Naive B cell (primary cell): ENCODE measurements at places on chromosomes 6 and 20.

- no peaks in the 10 kb centered on the region for H3K36me3 ChIP-seq
- DNase-seq: no peak
- H3K4me3 ChIP-seq: no peak overlapping the region
- peaks cover 39% of the 10 kb centered on the region for H3K27me3 ChIP-seq
- no peak overlapping the region for H3K27ac ChIP-seq
Measured at GRCh38 chr20:59269411-59270025, 30.9 kb upstream of the EDN3 start.

GRCh38 chr20:57468523-57469417, 56.2 kb downstream of the CTCFL start:
- no peaks in the 10 kb centered on the region for H3K36me3 ChIP-seq
- no peak for DNase-seq
- H3K4me1 ChIP-seq: peaks cover 55% of the 10 kb centered on the region
- no peak overlapping the region for H3K4me3 ChIP-seq
- H3K27me3 ChIP-seq: peaks cover 4% of the 10 kb centered on the region

GRCh38 chr6:38797391-38797790, 82.3 kb downstream of the DNAH8 start:
- peaks cover 46% of the 10 kb centered on the region for H3K27me3 ChIP-seq
- no peak overlapping the region for H3K27ac ChIP-seq
- H3K36me3 ChIP-seq: peaks cover 7% of the 10 kb centered on the region

GRCh38 chr6:89286516-89286915, 28.6 kb downstream of the GABRR2 start:
- H3K4me1 ChIP-seq: no peaks in the 10 kb centered on the region
- H3K36me3 ChIP-seq: no peaks in the 10 kb centered on the region
- no peak overlapping the region for H3K4me3 ChIP-seq
- H3K27ac ChIP-seq: no peak overlapping the region

DNA sequence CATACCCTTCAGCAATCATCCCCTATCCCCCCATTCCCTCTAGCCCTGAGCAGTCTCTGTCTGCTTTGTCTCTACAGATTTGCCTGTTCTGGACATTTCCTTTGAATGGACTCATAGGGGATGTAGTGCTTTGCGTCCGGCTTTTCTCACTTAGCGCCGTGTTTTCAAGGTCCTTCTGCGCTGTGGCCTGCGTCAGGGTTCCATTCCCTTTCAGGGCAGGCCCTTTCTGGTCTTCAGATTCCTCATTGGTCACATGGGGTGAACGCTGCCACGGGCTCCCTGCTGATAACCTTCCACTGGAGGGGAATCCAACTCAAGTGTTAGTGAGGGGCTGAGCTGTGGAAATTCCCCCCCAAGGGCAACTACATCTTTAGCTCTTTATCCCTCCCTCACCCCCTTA, 36.4 kb upstream of the APCDD1L start:
- no peak overlapping the region for H3K27ac ChIP-seq
- peaks cover 83% of the 10 kb centered on the region for H3K27me3 ChIP-seq
- H3K4me3 ChIP-seq: no peak overlapping the region
- H3K4me1 ChIP-seq: no peaks in the 10 kb centered on the region

DNA sequence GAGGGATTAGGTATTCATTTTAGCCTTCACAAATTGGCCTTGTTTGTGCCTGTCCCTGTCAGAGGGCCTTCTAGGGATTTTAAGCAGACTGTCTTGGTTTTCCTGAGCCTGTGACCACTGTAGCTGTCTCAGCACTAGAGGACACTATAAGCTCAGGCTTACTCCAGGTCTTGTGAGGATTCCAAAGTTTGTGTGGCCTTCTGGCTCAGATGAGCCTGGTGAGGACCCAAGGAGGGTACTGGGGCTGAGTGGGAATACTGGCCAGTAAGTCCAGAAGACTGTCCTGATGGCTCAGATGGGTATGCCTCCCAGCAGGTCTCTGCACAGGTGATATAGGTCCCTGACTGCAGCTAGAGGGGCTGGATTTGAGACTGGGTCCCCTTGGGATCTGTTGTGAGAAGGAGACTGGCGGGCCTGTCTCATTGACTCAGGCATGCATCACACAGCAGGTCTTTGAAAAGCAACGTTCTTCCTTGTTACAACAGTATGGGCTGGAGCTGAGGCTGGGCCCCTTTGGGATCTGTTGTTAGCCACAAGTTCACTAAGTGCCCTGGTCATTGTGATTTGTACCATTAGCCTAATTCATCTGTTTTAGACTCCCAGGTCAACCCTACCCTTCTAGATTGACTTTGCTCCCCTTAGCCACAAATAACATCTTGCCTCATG, 26.3 kb upstream of the TFB1M start:
- no peak for DNase-seq
- H3K4me1 ChIP-seq: peaks cover 40% of the 10 kb centered on the region
- H3K27ac ChIP-seq: no peak overlapping the region
- no peaks in the 10 kb centered on the region for H3K27me3 ChIP-seq
- peaks cover 4% of the 10 kb centered on the region for H3K36me3 ChIP-seq

DNA sequence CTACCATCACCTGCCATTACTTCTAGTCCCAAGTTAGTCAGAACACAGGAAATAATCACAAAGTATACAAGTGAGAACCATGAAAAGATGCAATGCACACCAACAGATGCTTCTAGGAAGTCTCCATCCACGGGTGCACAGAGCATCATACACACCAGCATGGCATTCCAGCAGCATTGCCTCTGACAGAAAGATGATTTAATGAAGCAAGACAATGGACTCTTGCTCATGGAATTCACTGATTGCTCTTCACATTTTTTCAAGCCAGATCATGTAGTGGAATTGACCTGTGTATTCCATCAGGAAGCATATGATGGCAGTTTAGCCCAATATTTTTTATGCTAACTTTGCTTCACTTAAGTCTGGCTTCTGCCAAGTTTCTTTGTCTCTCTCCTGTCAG, 406.3 kb upstream of the RGS17 start:
- H3K4me1 ChIP-seq: no peaks in the 10 kb centered on the region
- no peak overlapping the region for H3K27ac ChIP-seq
- H3K27me3 ChIP-seq: no peaks in the 10 kb centered on the region
- no peaks in the 10 kb centered on the region for H3K36me3 ChIP-seq

DNA sequence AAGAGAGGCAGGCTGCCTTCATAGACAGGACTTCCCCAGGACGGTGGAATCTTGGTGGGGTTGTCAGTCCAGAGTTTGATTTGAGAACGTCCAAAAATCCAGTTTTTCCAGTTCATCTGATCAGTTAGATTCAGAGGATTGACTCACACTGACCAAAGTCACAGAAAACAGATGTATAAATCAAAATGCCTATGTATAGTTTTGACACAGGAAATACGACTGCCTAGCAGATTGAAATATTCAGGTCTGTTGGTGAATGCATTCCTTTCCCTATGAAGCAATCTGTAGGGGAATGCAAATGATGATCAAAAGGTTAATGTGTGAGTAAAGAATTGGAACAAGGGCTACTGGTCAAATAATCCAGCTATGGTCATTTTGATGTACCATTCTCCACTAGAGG, 29.7 kb upstream of the GFOD1 start:
- DNase-seq: no peak
- H3K27ac ChIP-seq: no peak overlapping the region
- no peaks in the 10 kb centered on the region for H3K27me3 ChIP-seq
- no peak overlapping the region for H3K4me3 ChIP-seq

DNA sequence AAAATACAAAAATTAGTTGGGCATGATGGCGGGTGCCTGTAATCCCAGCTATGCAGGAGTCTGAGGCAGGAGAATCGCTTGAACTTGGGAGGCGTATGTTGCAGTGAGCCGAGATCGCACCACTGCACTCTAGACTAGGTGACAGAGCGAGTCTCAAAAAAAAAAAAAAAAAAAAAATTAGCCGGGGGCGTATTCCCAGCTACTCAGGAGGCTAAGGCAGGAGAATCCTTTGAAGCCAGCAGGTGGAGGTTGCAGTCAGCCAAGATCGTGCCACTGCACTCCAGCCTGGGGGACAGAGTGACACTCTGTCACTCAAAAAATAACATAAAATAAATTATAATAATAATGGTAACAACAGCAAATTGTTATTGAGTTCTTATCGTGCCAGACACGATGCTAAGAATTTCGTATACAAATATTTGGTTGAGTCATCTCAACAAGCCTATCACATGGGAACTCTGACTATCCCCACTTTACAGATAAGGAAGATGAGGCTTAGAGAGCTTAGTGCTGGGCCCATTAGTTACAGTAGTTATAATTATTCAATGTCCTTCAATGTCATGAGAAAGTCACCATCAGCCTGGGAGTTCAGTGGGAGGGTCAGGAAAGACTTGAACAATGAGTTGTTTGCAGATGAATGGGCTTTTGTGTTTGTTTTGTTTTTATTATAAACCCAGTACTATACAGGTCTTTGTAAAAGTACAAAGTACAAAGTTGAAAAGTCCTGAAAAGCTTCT, 19.4 kb downstream of the C6orf15 start:
- peaks cover 23% of the 10 kb centered on the region for H3K4me1 ChIP-seq
- DNase-seq: no peak
- H3K36me3 ChIP-seq: no peaks in the 10 kb centered on the region
- no peaks in the 10 kb centered on the region for H3K27me3 ChIP-seq
- H3K4me3 ChIP-seq: no peak overlapping the region
- no peak overlapping the region for H3K27ac ChIP-seq

DNA sequence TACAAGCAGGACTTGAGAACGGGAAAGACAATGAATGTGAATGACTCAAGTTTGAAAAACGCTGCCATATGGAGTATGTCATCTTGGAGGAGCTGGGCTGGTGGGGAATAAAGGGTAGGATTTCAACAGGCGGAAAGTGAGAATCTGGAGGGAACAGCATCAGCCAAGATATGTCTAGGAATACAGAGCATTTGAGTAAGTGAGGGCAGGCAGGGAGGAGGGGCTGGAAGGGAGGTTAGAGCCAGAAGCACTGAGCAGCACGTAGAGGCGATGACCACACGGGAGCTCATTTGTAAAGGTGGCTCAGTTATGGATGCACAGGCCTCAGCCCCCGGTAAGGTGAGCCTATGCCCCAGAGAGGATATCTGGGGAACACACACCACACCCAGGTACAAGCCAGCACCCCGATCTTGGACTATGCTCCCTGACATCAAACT, 115.1 kb downstream of the ZMYND8 start:
- H3K4me1 ChIP-seq: peaks cover 2% of the 10 kb centered on the region

DNA sequence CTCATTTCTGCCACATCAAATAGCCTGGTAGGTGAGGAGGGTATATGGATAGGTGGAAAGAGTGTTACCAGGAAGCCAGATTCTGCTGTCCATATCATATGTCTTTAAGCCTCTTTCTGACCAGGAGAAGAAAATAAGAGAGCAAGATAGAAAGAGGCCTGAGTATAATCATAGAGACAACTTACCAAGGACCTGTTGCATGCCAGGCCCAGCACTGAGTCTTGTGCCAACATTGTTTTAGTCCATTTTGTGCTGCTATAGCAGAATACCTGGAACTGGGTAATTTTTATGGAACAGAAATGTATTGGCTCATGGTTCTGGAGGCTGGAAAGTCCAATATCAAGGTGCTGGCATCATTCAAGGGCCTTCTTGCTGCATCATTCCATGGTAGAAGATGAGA, 7.3 kb upstream of the ADA start:
- no peaks in the 10 kb centered on the region for H3K36me3 ChIP-seq
- no peak for DNase-seq
- H3K27me3 ChIP-seq: no peaks in the 10 kb centered on the region
- peak overlapping the region; percentile 49 for H3K27ac ChIP-seq
- H3K4me1 ChIP-seq: no peaks in the 10 kb centered on the region

GRCh38 chr20:3797592-3798372, 1.7 kb downstream of the CDC25B start:
- no peak for DNase-seq
- peak overlapping the region; percentile 91 for H3K27ac ChIP-seq
- H3K36me3 ChIP-seq: peaks cover 5% of the 10 kb centered on the region
- peaks cover 50% of the 10 kb centered on the region for H3K4me1 ChIP-seq
- no peaks in the 10 kb centered on the region for H3K27me3 ChIP-seq
